ENCODE measurements at places on chromosomes 1 and 21.

DNA sequence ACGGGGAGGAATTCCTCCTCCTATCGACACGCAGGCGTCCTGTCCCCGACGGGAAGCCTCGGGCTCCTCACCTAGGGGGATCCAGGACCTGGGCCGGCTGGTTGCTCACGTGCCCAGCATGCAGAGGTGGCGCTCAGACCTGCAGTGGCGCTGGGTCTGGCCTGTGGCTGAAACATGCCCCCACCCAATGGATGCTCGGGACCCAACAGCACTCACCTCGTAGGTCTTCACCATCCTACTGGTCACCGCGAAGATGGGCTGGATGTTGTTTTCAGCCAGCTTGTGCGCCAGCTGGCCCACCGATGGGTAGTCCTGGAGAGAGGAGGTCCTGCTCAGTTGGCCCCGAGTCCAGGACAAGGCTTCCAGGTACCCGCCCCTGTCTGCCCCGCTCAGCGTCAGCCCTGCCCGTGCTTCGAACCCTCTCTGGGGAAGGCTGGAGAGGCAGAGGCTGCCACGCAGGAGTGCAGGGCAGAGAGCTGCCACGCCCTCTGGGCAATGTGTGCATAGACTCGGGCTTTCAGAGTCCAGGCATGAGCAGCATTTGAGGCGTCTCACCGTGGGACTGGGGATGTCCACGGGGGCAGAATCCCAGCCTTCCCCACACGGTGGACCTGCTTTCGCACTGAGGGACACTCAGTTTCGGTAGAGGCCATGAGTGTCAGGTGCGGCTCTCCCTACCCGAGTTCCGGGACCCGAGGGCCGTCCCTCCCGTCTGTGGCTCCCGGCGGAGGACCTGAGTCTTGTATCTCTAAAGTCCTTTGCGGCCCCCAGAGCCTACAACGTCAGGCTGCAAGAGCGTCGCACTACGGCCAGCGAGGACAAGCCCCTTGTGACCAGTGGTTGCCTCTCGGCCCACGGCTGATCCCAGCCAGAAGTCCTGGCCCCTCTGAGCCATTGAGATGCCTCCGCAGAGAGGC is 21.6 kb downstream of the ITGB2 start:
- no peak for DNase-seq

DNA sequence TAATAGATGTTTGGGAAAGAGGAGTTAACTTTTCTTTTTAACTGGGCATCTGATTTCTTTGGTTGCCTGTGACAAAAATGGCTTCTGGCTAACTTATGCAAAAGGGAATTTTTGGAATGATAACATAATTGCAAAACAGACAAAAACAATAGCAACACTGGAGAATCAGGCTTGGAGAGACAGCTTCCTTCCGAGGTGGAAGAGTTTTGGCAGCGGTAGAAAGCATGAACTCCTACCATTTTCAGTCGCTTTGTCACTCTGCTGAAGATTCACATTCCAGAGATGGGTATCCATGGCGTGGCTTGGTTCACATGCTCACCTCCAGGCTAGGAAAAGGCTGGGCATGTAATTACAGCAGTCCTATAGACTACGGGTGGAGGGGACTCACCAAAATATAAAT is 17.2 kb upstream of the FGGY start:
- DNase-seq, result no peak

DNA sequence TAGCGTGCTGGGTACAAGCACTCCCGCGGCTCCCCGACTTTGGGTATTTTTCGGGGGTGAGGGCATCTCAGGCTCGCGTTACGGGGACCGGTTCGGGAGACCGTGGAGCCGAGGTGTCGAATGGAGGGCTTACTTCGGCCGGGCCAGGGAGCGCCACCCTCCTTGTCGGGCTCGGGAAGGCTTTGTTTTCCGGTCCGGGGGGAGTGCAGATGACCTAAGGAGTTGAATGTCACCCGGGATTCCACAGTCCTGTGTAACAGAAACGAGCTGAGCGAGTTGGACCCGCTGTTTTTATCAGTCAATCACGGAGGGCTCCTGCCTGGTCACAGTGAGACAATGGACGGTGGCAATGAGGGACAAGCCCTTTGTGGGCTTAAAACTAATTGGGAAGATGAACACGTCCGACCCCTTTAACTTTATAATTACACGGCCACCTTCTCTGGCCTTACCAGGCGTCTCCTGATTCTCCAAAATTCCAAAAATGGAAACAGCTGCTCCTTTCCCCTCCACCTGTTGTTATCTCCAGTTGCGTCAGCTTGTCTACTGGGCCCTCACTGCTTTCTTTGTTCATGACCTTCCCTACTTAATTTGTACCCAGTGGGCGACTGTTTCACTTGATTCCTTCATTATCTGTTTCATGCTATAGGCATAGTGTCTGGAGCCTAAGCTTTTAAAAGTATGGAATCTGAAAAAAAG is 929 bp upstream of the TRIM45 start:
- no peak for DNase-seq

DNA sequence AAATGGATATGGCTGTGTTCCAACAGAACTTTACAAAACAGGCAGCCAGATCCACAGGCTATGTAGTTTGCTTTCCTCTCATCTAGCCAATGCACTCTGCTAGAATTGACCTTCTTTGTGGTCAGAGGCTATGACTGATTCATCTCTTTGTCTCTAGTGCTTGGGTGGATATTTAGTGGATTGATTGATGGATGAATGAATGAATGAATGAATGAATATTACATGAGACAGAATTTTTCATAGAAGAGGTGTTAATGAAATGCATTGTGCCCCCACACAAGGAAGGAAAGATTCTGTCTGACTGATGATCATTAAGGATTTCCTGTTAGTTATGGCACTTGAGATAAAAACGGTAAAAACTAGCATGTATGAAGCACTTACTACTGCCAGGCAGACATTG is 50.5 kb upstream of the ZYG11A start:
- no peak for DNase-seq

DNA sequence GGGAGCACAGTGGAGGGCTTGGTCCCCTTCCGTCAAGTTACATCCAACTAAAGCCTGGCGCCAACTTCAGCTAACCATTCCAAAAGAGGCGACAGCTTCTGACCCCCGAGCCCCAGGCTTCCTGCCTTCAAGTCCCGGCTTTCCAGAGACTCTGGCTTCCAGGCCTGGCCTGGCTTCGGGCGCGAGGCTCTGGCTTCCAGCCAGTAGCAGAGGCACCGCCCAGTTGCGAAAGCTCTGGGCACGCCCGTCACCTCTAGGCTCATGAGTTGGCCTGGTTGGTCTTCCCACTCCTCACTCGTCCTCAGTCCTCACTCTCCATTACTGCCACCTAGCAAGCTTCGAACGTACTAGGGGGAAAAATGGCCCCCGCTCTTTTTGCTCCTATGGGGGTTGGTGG is 30.0 kb upstream of the C1orf185 start:
- DNase-seq, result no peak

- DNase-seq, result no peak
Measured at GRCh38 chr1:30508611-30509010, 214.8 kb downstream of the MATN1 start.

DNA sequence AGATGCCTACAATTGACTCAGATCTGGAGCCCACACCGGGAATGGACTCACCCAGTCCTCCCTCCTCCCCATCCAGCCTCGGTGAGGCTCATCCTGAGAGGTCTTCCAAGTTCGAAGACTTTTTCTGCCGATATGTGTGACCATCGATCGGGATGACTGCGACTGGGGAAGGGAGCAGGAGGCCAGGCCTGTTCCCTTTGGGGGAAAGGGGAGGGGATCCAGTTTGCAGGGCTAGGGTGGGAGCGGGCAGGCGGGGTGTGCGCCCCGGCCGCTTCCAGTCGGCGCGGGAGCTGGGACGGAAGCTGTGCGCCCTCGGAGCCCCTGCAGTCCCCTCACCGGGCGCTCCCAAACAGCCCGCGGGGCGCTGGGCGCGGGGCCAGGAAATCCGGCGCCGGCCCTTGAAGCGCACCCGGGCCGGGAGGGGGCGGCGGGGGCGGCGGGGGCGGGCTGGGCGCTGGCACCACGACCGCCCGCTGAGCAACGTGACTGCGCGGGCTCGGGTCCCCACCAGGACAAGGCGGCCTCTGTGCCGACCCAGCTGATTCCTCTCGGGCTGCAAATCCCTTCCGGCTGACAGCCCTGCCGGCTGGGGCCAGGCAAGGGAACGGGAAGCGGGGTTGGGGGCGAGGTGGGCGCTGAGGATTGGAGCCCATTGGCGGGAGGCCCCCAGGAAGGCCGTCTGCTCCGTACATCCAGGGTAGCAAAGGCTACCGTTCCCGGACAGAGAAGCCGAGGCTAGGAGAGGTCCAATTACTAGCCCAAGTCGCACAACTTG is 103.9 kb downstream of the EBNA1BP2 start:
- DNase-seq, result no peak
